Esophagus (tissue), 2 donors: ENCODE measurements at places on chromosomes 5 and 9. TPM values are rescaled to one million over a fixed set of nuclear protein-coding genes. Genes with fewer than 3 reads are reported as not detected.

PRRT1B gene
- polyA plus RNA-seq: not detected

TAL2 gene
- polyA plus RNA-seq: not detected

LRRC19 gene
- polyA plus RNA-seq: not detected

ECM2 gene
- 0.84 TPM for polyA plus RNA-seq

PROB1 gene
- 0.41 TPM for polyA plus RNA-seq

ACOT12 gene
- not detected for polyA plus RNA-seq

SSBP2 gene
- polyA plus RNA-seq: 18.8 TPM

TRIM14 gene
- polyA plus RNA-seq: 12.2 TPM

WHRN gene
- polyA plus RNA-seq: 3.4 TPM

IER5L gene
- 8.4 TPM for polyA plus RNA-seq

SPINK13 gene
- not detected for polyA plus RNA-seq

ADAMTS19 gene
- 0.02 TPM for polyA plus RNA-seq

IFNA2 gene
- not detected for polyA plus RNA-seq

FAM81B gene
- not detected for polyA plus RNA-seq

NR6A1 gene
- 0.68 TPM for polyA plus RNA-seq

IRX1 gene
- polyA plus RNA-seq: 0.13 TPM

FCHSD1 gene
- 16.2 TPM for polyA plus RNA-seq

TSLP gene
- 5.2 TPM for polyA plus RNA-seq

PCDHGA8 gene
- 0.06 TPM for polyA plus RNA-seq

CDH9 gene
- polyA plus RNA-seq: not detected

N4BP3 gene
- polyA plus RNA-seq: 16.9 TPM

ESM1 gene
- polyA plus RNA-seq: 0.16 TPM

HRCT1 gene
- 0.61 TPM for polyA plus RNA-seq

OR2V2 gene
- not detected for polyA plus RNA-seq

FABP6 gene
- polyA plus RNA-seq: 1.8 TPM

EDIL3 gene
- 2.7 TPM for polyA plus RNA-seq

PCDHB5 gene
- 0.26 TPM for polyA plus RNA-seq

BTNL9 gene
- 18.5 TPM for polyA plus RNA-seq

CCDC152 gene
- 0.49 TPM for polyA plus RNA-seq

AGTPBP1 gene
- 4.0 TPM for polyA plus RNA-seq

SLC34A3 gene
- polyA plus RNA-seq: 1.6 TPM

NIPAL4 gene
- polyA plus RNA-seq: 15.1 TPM

GRM6 gene
- polyA plus RNA-seq: not detected

PIP5KL1 gene
- 4.8 TPM for polyA plus RNA-seq

ACTBL2 gene
- polyA plus RNA-seq: not detected

WDR31 gene
- polyA plus RNA-seq: 1.2 TPM

APBA1 gene
- polyA plus RNA-seq: 1.3 TPM

NUP188 gene
- polyA plus RNA-seq: 21.8 TPM

CA9 gene
- polyA plus RNA-seq: 0.94 TPM

PCDHB3 gene
- polyA plus RNA-seq: 0.10 TPM

ADAMTS13 gene
- polyA plus RNA-seq: 4.3 TPM
